ENCODE measurements at places on chromosomes 12 and 14.

DNA sequence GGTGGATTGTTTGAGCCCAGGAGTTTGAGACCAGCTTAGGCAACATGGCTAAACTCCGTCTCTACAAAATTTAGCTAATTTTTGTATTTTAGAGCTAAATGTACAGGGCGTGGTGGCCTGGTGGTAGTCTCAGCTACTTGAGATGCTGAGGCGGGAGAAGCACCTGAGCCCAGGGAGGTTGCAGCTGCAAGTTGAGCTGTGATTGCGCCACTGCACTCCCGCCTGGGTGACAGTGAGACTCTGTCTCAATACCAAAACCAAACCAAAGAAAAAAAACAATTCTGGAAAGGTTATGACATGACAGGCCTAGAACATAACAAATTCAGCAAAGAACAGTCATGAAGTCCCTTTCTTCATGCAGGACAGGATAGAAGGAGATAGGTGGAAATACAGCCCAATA is 25.7 kb downstream of the WDR89 start:
- no peak for DNase-seq

GRCh38 chr12:73950507-73950906 is 587.1 kb upstream of the ATXN7L3B start:
- DNase-seq, result no peak

DNA sequence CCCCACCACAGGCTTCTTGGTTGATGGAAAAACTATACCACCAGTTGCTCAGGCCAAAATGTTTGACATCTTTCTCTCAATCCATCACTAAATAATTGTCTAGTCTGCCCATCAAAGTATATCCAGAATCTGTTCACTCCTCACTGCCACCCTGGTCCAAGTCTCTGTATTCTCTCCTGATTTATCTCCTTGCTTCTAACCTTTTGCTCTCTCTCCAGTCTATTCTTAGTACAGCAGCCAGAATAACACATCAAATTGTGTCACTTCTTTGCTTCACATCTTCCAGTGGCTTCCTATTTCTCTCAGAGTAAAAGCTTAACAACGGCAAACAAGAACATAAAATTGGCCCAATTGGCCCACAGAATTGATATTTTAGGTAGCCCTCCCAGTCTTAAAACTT is 272.8 kb downstream of the IPO8 start:
- no peak for DNase-seq

GRCh38 chr12:38607295-38607694 is 290.7 kb downstream of the ALG10B start:
- DNase-seq, result no peak

GRCh38 chr14:87628129-87628528 is 364.9 kb downstream of the GALC start:
- peak; percentile 11 for DNase-seq

- no peak for DNase-seq
Observed at GRCh38 chr12:81963026-81963425, 203.9 kb upstream of the PPFIA2 start.

DNA sequence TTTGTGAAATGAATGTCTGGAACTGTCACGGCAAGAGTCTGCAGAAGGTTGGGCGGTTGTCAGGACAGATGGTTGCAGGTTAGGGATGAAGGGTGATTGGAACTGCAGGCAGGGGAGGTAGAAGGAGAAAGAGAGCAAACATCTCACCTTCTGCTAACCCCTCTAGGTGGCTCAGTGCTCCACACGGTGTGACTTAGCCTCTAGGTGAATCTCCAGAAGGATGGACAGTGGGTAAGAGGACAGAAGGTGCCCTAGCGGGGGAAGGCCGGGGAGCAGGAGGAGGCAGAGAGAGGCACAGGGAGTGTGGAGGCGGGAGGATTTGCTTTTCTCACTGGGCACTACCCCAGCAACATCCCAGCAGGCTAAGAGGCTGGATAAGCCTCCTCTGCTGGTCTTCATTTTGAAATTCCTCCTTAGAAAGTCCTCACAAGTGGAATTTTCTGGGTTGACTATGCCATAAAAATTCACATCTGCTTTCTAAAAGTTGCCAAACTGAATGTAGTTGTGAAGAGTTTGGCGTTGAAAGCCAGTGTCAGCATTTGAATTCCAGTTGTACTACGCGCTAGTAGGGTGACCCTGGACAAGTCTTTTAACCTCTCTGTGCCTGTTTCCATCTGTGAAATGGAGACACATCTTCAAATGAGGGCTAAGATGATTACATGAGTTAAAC is 10.7 kb upstream of the GPR68 start:
- DNase-seq, result no peak

DNA sequence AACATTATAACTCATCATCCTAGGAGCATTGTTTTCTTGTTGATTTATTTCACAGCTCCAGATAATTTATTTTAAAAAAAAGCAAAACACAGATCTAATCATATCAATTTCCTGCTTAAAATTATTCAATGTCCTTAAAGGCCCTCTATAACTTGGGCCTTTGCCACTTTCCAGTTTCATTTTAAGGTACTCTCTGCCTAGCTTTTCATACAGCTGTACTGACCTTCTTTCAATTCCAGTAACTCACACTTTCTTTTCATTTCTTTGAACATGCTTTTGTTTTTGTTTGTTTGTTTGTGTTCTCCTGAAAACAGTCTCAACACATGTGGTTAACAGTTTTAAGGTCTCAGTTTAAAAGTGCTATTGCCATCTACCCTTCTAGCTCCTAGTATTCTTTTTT is 281.9 kb downstream of the ACSS3 start:
- no peak for DNase-seq

GRCh38 chr12:132456944-132457495 is 32.9 kb upstream of the FBRSL1 start:
- DNase-seq, result no peak

GRCh38 chr14:67622675-67623074 is 3.0 kb downstream of the ARG2 start:
- peak; percentile 53 for DNase-seq

GRCh38 chr14:37289688-37290087 is 92.0 kb downstream of the MIPOL1 start:
- DNase-seq, result no peak

DNA sequence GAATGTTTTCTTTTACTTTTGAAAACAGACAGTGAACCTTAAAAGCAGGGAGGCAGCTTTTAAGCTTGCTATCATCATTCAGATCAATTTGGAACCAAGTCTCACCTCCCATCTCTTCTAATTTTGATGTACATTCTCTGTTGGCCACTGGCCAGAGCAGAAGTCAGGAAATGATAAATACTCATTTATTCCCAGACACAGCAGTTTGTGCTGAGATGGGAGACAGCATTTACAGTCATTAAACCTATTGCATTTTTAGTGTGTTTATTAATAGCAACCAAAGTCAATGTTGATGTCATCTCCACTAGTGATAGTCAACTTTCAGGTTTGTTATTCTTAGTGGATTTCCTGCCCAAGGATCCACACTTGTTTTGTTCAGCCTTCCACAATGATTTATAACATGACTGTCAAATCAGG is 320.0 kb upstream of the ATP2B1 start:
- DNase-seq, result no peak

GRCh38 chr14:79587875-79588274 is 623.4 kb downstream of the DIO2 start:
- no peak for DNase-seq

GRCh38 chr12:112798048-112798760 is 6.7 kb downstream of the RPH3A start:
- no peak for DNase-seq

DNA sequence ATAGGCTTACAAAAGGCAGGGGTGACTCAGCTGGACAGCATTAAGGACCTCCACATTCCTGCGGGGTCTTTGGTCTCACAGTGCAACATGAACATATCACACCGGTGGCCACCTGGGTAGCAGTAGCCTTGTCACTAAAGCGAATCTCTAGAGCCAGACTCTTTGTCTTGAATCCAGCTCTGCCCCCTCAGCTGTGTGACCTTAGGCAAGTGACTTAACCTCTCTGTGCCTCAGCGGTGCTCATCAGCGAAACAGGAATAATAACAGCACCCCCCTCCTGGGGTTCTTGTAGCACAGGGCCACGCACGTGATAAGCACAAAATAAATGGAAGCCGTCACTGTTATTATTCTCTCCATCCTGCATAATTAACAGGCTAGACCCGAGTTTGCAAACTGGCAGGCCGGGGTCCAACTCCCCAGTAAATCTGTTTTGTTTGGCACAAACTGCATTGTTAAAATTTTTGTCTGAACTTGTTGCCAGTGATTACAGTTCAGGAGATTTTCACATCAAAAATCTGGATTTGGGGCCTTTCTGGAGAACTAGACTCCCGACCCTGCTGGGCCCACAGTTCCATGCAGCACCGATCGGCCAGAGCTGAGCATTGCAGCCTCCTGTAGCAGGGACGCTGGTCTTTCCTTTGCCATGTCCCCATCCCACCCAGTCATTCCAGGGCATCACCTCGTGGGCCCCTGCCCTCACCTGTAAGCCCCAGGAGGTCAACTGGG is 174.8 kb downstream of the PHETA1 start:
- no peak for DNase-seq

DNA sequence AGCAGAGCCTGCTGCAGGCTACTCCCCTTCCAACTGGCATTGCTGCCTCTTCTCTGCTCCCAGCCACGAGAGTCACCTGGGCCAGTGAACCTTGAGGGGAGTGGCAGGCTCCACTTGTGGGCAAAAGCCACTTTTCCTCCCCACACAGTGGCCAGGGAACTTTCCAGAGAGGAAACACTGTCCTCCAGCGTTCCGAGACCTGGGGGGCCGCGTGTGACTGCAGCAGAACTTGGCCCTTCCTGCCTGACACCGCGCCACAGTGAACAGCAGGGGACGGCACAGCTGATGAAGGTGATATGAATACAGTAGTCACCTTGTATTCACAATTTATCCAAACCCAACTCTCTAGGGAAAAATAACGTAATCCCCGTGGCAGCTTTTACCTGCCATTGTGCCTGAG is 114.9 kb downstream of the PIWIL1 start:
- no peak for DNase-seq

DNA sequence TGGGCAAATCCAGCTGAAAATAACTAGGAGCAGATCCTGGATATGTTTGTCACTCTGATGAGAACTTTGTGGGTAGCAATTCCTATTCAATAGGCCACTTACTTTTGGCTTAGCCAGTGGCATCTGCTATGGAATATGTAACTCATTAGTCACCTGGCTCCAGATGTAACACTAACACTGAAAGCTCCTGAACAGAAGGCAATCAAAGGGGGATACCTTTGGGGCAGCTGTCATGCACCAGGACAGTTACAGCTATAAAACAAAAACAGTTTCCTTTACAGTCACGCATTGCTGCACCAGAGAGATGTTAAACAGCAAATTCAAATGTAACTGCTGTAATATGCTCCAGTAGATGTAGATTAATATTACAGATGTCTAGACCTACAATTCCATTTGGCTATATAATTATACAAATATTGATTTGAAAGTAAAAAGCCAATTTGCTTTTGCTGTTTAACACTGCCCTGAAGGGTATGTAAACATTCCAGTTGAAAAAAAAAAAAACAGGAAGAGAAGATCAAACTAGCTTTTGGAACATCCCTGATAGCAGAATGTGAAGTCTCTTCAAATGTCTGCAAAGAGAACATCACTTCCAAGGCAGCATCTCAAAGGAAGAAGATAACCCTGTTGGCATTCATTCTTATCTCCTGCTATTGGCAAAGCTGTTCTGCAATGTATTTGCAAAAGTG is 18.4 kb downstream of the RACGAP1 start:
- DNase-seq, result no peak

DNA sequence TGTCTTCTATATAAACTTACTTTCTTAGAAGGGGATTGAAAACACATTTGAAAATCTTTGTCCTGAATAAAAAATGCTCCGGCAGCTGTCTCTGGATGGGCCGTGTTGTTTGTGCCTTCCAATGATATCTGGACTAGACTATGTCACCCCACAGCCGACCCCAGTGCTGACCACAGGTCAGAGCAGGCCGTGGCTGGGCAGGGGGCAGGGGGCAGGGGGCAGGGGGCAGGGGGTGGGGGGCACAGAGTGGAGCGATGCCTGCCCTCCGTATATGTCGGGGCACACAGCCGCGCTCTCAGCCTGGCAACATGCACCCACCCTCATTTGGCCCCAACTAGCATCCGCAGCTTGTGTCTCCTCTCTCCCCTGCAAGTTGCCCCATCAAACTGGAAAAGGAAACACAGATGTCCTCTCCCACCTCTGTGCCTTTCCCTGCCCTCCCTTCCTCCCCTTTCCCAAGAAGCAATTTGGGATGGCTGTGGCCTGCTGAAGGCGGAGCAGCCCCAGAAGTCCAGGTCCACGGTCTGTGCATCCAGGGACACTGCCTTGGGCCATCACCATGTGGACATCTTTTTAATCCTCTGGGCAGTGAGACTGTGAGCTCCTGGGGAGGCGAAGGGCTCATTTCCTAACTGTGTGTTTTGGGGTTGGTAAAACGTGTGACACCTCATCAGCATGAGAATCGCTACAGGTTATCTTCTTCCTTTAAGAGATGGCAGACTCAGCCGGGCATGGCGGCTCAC is 295.7 kb upstream of the RTL1 start:
- no peak for DNase-seq

GRCh38 chr12:70885956-70886355 is 34.6 kb downstream of the PTPRR start:
- DNase-seq, result no peak

GRCh38 chr12:110704750-110705149 is 15.8 kb upstream of the HVCN1 start:
- DNase-seq, result no peak

DNA sequence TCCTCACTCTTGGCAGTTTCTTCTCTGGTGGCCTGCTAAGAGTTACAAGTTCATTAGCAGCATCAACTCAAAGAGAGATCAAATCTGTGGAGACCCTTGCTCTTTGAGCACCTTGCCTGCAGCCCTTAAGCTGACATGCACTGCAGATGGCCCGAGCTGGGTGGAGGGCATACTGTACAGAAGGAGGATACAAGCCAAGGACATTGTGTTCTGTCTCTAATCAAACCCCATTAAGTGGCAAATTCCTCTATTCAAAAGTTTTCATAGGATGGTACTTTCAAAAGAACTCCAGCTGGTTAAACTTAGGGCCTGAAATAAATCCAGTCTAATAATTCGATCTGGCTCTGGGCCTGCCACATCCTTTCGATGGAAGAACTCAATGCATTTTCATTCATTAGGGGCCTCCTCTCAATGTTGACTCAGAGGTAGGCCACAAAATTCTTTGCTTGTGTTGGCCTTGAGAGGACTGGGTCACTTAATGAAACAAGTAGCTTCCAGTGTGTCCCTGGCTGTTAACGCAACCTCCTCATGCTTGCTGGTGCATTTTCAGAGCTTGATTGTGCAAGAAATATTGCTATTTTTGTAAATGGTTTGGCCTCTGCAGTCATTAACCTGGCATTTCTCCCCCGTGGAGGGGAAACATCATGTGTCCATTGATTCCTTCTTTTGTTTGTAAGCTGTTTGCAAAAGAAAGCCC is 318.2 kb downstream of the NUAK1 start:
- peak; percentile 72 for DNase-seq

GRCh38 chr12:93757792-93758694 is 80.9 kb downstream of the CRADD start:
- DNase-seq, result no peak

- no peak for DNase-seq
Observed at GRCh38 chr12:67774983-67775587, 126.5 kb downstream of the DYRK2 start.

GRCh38 chr12:4996714-4997113 is 47.0 kb upstream of the KCNA5 start:
- DNase-seq, result no peak
